ENCODE measurements at places on chromosomes 5 and 9.

DNA sequence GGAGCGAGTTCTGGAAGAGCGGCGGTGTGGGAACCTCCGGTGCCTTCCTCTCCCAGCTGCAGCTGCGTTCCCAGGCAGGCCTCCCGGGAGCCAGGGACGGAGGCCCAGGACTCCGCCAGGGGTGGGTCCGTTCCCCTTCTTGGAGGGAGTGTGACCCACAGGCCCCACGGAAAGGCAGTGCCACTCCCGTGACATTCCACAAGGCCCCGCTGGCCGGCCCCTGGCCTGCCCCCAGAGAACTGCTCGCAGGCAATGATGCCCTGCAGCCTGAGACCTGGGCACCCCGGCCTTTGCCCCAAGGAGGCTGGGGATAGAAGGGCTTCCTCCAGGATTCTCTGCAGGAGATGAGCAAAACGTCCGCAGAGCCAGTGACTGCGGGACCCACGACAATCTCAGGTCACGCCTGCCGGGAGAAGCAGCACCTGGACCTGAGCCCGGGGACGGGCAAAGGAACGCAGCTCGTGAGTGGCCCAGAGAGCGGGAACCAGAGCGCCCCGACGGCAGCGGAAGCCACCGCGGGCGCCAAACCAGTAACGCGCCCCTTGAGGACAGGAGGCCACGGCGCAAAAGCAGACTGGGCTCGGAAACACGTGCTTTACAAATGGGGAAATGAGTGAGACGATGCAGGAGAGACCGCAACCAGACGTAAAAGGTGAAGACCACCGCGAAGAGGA, 9.3 kb downstream of the OBP2B start:
- no peak for DNase-seq

DNA sequence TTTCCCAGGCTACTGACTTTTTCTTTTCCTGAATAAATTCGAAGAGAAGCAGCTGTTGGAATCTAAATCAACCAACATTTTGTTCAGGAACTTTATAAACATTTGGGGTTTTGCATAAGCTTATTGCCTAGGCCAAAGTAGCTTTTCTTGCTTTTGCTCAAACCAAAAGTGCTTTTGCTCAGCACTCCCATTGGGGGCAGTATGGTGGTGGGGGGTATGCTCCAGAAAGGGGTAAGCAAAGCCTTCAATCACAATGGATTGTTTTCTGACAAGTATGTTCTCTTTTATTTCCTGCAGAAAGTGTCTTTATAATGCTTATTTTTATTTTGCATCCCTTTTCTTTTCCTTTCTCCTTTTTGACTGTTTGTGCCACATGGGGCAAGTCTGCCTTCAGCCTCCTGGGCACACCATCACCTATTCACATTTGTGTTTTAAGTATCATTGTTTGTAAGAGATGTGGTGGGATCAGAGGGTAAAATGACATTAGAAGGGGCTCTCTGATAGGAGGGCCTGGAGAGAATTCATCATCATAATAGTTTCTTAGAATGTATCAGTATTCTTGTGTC, 86.0 kb downstream of the PRDM6 start:
- no peak for DNase-seq

DNA sequence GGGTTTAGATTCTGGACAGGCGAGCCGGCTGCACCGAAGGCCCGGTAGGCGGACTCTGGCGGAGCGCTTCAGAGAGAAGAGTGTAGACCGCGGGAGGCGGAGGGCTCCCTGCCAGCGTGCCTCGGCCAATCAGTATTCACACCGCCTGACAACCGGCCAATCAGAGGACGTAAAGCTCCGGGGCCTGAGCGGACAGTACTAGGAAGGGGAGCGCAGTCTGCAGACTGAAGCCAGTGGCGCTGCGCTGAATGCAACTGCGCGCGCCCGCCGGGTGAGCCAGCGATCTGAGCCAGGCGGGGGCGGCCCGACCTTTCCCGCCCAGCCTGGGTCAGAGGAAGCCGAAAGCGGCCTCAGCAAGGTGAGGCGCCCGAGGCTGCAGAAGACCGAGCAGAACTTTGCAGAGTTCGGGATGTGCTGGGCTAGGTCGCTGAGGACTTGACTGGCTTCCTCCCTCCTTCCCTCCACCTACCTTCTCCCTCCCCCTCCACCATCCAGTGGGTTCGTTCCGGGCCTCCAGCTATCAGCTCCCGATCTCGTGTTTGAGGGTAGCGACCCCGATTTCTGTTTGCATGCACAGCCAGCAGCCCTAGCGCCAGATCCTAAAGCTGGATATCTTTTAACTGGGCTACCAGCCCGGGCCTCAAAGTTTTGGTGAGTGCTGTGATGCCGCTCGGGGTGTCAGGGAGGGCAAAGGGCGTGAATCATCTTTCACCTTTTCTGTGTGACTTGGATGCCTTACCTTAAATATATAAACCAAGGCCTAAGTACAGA, at the start of gene DMRT2:
TSS of gene DMRT2 (plus strand) at position 233 of the 771 bp plus-strand sequence. CDS start 1,257 bp downstream, outside the sequence.
- no peak for DNase-seq

DNA sequence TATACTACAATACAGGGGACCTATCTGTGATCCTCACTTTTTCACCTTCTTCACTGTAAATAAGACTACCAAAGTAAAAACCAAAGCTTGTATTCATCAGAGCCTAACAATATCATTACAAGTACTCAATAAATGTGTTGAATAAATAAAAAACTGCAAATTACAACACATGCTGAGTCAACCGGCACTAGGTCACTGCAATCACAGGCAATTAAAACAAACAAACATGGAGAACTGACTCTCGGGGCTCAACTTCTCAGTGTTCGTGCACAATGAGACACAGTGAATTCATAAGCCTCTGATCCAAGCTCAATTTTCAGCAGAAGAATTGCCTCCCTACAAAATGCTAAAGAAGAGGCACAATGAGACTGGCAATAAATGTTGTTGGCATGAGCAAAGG, 69.2 kb downstream of the CDK5RAP2 start:
- DNase-seq: no peak

DNA sequence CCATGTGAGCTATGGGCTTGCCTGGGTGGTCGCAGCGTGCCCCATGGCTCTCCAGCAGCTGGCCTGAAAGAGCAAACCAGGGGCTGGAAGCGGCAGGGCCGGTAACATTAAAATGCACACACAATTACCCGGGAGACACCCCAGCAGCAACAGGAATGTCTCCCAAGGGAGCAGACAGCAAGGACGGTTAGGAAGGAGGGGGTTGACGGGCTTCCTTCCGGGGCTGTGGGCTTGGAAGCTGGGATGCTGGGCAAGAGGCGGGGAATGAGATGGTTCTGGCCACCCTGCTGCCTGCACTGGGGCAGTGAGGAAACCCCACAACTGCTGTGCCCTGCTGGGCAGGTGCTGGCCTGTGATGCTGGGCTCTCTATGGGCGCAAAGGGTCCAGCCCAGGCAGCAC, 71.8 kb upstream of the ADAMTS2 start:
- DNase-seq: no peak

DNA sequence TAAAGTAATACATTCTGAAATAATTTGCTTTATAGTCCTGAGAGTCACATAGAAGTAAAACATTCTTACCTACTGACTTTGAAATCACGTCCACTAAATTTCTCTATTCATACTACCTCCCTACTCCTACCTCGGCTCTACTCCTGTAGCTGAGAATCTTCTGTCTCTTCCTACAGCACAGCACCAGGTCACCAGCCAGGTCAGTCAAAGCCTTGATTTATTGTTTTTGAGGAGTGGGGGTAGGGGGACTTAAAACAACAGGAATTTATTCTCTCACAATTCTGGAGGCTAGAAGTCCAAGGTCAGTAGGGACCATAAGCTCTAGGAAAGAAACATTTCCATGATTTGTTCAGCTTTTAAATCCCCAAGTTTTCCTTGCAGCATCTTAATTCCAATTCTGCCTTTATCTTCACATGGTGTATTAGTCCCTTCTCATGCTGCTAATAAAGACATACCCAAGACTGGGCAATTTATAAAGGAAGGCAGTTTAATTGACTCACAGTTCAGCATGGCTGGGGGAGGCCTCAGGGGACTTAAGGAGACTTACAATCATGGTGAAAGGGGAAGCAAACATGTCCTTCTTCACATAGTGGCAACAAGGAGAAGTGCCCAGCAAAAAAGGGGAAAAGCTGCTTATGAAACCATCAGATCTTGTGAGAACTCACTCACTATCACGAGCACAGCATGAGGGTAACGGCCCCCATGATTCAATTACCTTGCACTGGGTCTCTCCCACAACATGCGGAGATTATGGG, 49.6 kb upstream of the CCNG1 start:
- DNase-seq: no peak

- DNase-seq: no peak
Measured at GRCh38 chr9:111992523-111992922, 95.9 kb downstream of the UGCG start.

DNA sequence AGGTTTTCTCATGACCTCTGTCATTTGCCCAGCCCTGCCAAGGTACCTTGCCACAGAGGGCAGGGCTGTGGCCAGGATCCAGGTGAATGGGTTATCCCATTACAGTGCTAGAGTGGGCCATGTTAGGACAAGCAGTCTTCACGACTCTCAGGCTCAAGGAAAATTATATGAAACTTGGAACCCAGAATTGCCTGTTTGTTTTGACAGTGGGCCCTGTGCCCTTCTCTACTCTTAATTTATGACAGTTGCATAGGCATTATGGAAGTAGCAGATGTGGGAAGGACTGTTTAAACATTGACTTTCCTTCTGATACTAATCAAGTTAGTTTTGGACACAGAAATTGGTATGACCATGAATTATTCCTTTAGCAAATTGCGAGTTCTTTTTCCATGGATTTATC, 41.7 kb downstream of the ITGA2 start:
- DNase-seq: no peak

GRCh38 chr5:105803431-105803830, 1867.3 kb downstream of the EFNA5 start:
- no peak for DNase-seq

GRCh38 chr5:173535166-173535975, 81.1 kb downstream of the BOD1 start:
- DNase-seq: no peak

- DNase-seq: no peak
Measured at GRCh38 chr9:27933210-27934025, 360.1 kb upstream of the C9orf72 start.

DNA sequence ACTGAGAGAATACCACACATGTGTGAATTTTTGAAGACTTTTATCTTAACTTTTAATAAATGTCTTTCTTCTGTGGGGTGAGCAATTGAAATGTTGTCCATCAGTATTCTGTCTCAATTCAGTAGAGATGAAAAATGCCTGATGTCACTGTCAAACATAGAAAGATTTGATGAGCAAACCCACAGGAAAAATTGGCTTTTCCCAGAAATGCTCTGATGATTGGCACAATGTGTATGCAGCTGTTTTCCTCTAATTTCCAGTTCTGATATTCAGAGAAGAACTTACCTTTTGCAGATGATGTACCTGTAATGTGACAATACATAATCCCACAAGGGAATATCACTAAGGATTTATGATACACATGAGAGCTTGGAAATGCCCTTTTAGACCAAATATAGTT, 340.0 kb downstream of the PTPRD start:
- no peak for DNase-seq

GRCh38 chr5:16615741-16616535, 859 bp downstream of the RETREG1 start:
- no peak for DNase-seq

DNA sequence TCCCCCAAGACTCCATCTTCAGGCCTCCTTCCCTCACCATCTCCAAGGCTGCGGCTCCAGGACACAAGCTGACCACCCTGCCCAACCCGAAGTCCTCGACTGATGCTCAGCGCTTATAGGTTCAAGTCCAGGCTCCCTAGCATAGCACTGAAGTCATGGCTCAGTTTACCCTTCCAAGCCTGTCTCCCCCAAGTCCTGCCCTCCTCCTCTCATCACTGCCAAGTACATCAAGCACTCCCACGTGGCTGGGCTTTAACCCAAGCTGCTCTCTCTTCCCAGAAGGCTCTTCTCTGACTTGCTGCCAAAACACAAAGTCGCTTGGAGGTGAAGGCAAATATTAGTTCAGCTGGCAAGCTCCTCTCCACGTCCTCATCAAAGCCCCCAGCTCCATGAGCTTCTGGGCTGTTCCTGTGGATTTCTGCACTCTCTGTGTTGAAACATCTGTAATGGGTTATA, 22.1 kb upstream of the MARCHF6 start:
- no peak for DNase-seq

DNA sequence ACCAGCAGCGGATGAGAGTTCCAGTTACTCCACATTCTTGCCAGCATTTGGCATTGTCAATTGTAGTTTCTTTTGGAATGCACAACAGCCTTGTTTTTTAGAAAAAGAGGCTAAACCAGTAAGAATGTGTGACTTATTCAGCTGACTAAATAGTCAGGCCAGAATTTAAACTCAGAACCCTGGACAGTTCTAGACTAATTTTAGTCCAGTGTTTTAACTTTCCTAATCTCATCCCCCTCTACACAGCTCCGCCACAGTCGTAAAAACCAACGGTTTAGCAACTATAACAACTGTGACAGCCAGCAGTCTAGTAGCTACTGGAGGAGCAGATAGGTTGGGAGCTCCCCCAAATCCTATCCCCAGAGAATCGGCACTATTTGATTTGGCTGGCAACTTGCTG, 103.7 kb downstream of the FOXD1 start:
- DNase-seq: no peak

DNA sequence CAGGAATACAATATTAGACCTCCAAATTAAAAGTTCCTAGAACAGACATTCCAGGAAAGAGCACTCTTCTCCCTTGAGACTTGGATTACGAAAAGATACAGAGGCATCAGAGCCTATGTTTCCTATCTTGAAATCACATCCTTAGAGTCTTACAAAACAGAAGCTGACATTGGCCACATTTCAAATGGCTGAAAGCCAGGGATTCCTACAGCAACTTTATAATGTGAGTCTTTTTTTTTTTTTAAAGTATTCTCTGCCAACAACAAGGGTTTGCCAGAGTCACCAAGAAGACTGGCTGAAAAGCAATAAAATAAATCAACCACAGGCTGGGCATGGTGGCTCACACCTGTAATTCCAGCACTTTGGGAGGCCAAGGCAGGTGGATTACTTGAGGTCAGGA, 63.1 kb downstream of the TRPM6 start:
- DNase-seq: no peak

DNA sequence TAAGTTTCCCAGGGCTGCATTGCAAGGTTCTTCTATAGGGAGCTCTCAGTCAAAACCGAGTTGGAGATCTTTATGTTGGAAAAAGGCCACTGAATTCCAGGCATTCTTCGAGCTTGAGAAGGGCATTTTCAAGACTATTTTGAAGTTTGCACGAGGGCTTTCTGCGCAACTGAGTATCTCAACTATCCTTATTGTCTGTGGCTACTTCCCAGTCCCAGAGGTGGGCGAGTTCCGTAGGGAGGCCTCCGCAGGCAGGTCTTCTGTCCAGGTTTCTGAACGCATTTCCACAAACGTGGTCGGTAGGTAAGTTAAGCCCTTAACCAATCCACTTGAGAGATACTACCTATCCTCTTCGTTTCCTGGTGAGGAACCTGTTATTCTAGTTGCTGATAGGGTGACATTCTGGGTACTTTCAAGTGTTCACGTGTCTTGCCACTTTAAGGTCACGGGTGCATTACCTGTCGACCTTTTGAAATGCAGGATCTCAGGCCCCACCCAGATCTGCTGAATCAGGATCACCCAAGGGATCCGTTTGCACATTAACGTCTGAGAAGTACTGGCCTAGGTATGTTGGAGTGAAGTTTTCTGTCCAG, 51.4 kb upstream of the TJP2 start:
- DNase-seq: no peak
